ENCODE measurements at places on chromosomes 2 and 18.

DNA sequence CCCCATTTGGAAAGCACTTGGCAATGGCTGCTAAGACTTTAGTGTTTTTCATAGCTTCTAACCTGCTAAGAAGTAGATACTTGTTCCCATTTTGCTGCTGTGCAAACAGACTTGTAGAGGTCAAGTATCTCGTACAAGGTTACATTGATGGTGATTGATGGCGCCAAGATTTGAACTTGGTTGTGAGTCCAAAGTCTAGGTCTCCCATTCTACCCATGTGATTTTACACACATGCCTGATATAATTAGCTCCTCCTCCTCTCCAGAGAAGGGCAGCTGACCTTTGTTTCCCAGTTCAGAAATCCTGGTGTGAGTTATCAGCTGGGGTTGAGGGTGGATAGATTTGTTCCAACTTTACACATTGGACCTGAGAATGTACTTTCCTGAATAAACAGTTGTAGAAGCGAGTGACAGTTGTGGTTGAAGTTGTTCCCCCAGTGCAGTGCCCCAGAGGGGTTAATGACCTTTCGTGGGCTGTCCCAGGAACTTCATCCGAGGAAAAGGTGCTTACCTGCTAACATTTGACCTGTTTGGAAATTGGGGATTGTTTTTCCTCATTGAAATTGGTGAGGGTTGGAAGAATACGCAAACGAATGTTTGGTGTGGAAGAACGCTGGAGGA, 10.4 kb downstream of the TCF7L1 start:
- no peak for DNase-seq

- no peak for DNase-seq
These were observed 26.4 kb downstream of the MYOM1 start for GRCh38 chr18:3193331-3193730.

GRCh38 chr18:13424363-13424762, 205.8 kb downstream of the LDLRAD4 start:
- no peak for DNase-seq

DNA sequence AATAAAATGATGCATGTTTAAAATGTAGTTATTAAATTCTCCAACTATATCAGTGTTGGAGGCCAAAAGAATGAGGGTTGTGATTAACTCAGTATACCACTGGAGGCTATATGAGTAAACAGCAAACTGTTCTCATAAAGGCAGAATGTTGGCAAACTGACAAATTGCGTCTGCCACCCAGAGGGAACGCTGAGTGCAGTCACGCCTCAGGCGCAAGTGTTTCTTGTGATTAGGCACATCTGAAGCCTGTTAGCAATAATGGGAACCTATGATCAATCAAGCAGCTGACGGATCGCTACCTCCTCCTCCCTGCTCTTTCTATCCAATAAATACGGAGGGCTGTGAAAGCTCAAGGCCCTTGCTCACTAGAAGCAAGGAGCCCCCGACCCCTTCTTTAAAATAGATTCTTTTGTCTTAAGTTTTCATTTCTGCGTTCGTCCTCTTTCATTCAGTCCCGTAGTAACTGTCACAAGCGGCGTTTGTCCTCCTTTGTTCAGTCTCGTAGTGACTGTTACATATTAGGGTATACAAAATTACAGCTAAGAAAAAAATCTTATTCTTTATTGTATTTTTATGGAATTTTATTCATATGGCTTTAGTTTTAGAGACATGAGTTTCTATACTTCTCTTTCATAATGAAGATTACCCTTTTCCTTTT, 16.3 kb upstream of the RMND5A start:
- peak; percentile 43 for DNase-seq

- DNase-seq = no peak
These were observed 153.3 kb upstream of the NDUFV2 start for GRCh38 chr18:8949206-8949605.

DNA sequence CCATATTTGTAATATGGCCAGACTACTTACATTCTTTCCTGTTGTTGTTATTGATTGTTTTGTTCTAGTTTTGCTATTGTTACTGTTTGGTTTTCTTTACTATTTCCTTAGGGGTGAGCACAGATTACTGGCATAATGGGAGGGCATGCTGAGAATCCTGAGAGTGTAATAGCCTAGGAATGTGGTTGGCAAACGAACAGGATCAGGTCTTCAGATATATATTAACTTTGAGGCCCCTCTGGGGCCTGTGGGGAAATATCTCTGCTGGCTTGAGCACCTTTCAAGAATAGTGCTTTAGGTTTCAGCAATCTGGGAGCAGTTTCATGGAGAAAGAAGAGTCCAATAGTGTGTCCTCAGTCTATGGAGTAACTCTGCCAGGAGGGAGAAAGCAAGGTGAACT, 144.4 kb downstream of the THSD7B start:
- no peak for DNase-seq

GRCh38 chr18:76803413-76803812, 18.9 kb upstream of the ZNF236 start:
- no peak for DNase-seq

DNA sequence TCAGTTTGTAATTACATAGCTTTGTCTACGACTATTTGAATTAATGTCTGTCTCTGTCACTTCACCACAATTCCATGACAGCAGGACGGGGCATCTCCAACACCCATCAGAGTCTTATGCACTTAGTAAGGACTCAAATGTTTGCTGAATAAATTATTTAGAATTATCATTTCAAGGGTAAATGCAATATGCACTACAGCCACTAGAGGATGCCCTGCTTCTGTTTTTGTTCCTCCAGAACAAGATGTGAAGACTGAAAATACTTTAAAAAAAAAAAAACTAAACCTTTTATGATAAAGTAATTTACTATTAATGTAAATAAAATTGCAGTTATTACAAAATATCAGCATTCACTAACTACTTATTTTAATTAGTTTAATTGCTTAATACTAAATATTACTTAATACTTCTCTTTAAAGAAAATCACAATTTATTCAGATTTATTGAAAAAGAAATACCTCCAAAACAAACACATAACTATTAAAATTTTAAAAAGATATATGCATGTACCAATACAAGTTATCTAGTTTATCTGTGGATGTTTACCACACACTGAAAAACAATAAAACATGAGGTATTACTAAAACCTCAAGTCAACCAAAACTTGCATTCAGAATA, 3.2 kb downstream of the PIGN start:
- DNase-seq = peak; percentile 54

- DNase-seq = no peak
These were observed 86.1 kb upstream of the PNPT1 start for GRCh38 chr2:55779459-55780421.

- no peak for DNase-seq
These were observed 1.9 kb downstream of the BMPR2 start for GRCh38 chr2:202378001-202378400.

GRCh38 chr2:166297951-166298350, 77.8 kb downstream of the SCN9A start:
- DNase-seq = no peak

GRCh38 chr2:28063492-28063962, 173.0 kb downstream of the BABAM2 start:
- no peak for DNase-seq

- no peak for DNase-seq
These were observed 10.2 kb downstream of the RALB start for GRCh38 chr2:120262761-120263428.

- DNase-seq = no peak
These were observed 246.1 kb downstream of the TWIST2 start for GRCh38 chr2:239093952-239094351.

DNA sequence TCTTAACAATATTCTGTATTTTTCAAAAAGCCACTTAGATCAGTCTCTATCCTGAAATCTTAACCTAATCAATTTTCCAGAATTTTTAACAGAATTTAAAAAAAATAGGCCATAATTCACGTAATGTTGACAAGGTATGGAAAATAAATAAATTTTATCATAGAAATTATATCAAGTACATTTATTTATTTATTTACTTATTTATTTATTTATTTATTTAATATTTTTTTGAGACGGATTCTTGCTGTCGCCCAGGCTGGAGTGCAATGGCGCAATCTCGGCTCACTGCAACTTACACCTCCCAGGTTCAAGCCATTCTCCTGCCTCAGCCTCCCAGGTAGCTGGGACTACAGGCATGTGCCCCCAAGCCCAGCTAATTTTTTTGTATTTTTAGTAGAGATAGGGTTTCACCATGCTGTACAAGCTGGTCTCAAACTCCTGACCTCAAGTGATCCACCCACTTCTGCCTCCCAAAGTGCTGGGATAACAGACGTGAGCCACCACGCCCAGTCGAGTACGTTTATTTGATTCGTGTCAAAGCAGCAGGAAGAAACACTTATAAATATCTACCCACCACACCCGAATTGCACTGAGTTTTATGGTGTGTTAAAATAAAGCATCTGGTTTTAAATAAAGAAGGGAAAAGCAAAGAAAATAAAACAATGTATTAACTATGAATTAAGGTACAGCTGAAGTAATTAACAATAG, 60.1 kb downstream of the DSC3 start:
- DNase-seq = no peak

DNA sequence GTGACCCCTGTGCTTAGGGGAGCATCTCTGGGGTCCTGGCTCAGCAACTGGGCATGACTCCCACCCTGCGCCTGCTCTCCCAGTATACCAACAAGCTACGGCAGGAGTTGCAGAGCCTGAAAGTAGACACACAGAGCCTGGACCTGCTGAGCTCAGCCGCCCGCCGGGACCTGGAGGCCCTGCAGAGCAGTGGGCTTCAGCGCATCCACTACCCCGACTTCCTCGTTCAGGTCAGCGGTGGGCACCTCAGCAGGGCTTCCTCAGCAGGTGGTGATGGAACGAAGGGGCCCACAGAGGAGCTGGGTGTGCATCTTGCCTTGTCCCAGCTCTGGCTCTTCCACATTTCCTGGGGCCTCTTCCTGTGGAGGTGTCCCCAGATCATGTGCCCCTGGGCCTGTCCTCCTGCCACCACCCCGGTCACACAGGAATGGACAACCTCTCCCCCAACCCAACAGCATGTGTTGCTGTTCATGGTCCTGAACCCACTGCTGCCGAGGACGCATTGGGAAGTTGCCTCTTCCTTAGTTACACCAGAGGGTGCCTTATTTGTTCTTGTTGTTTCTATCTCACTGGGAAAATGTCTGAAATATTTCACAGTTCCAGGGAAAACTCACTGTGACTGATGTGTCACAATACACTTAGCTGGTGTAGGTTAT, 10.8 kb downstream of the PROM2 start:
- DNase-seq = no peak

DNA sequence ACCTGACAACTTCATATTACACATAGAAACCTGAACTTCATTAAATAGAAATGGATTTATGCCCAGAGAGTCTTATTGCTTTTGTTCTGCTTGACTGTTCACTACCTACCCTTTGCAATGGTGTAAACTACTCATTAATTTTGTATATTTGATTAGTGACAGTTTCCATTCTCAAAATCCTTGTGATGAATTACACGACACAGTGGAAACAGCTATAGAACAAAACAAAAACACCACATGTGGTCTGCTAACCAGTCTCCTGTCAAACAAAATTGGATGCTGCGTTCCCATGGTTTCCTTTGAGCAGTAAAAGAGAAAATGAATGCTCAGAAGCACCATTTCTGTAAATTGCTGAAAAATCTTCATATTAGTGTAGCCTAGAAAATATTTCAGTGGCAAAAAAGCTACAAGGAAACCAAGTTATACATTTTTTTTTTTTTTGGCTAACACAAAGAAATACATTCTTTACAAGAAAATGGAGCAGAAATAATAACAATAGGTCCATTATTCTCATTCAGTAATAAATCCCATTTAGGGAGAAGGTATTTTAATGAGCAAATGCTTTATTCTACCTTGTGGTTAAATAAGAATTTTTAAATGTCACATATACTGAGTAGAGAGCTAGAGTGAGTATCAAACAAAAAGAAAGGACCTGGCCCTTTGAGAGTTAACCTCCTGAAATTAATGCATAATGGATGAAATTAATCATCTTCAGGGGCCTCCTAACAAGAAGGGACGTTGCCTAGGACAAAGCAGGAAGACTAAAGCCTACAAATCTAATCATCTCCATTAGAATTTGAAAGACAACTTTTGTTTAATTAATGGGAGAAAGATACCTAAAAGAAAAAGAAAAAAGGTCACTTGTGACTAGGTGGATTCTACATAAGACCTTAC, 355.1 kb upstream of the ZC3H15 start:
- no peak for DNase-seq

DNA sequence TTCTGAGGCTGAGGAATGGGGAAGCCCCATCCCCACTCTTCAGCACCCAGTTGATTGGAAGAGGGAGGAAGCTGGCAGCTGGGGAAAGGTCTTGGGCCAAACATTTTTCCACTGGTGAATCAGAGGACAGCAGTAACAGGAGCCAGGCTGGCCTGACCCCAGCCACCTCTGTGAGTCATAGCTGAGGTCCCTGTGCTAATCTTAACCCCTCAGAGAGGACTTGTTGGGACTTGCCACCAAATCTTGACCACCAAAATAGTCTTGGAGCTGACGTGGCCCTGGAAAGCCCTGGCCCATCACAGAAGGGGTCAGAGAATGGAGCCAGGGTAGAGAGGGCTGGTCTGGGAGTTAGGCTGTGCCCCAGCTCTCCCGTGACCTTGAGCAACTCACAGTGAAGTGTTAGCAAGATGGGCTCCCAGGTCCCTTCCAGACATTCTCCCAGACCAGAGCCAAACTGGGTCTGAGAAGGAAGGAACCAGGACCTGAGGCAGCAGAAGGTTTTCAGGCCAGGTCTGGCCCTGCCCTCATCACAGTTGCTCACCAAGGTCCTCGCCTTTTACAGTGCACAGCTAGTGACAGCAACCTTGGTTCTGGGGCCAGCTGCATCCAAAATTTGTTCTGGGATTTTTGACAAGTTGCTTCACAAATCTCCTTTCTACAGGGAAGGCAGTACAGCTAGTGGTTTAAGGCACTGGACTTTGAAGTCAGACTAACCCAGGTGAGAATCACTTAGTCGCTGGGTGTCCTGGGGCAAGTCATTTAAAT, 266.6 kb downstream of the CYP26B1 start:
- DNase-seq = peak; percentile 53

GRCh38 chr18:10453261-10453805, 1.1 kb upstream of the APCDD1 start:
- DNase-seq = no peak

DNA sequence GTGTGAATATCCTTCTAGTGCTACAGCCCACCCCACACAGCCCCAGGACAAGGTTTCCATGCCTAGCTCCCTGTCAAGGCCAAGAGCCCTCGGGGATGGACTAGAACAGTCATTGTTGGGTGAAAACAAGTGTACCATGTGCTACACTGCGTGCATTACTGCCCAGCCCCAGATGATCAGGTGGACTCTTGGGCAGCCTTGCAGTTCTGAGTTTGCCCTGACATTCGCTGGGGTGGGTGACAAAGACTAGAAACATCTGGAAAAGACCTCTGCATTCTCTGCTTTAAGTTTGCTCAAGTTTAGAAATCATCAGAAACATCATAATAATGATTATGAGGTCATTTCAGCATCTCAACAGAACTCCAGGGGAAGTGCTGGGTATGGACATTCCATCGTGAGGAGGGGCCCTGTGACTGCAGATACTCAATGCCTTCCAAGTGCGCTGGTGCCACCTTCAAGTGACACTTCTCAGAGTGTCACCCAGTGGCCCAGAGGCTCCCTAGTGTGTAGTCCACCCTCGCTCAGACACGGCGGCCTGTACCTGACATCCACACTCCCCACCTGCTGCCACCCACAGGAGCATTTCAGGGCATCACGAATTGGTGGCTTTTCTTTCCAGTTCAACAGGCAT, 5.3 kb upstream of the PXDN start:
- DNase-seq = no peak
